Cardiac fibroblast (primary cell): ENCODE measurements at places on chromosomes 1 and 21.
A peak's percentile ranks its signal among the peaks of the same experiment; 100 is the strongest.

- DNase-seq = no peak
These were observed 15.1 kb upstream of the FOXD3 start for GRCh38 chr1:63307196-63307794.

DNA sequence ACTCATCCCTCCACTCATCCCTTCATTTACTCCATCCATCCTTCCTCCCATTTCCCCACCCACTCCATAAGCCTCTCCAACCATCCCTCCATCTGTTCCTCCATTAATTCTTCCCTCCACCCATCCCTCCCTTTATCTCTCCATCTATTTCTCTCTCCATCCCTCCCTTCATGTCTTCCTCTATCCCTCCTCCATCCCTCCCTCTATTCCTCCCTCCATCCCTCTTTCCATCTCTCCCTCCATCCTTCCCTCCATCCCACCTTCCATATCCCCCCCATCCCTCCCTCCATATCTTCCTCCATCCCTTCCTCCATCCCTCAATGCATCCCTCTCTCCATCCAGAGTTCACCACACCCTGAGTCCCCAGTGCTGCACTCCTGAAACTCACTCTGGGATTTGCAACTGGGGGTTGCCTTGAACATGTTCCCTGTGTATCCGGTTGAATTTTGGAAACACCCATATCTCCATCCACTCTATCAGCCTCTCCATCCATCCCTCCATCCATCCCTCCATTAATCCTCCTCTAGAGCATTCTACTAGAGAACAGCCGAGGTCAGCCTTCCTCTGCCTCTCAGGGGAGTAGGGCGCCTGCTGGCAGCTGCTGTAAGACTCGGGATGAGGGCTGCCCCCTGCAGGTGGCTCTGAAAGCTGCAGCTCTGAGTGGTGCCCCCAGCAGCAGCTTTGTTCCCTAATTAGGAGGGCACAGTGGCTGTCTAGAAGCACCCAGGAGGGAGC is 39.4 kb downstream of the ABCG1 start:
- DNase-seq = peak; percentile 73

DNA sequence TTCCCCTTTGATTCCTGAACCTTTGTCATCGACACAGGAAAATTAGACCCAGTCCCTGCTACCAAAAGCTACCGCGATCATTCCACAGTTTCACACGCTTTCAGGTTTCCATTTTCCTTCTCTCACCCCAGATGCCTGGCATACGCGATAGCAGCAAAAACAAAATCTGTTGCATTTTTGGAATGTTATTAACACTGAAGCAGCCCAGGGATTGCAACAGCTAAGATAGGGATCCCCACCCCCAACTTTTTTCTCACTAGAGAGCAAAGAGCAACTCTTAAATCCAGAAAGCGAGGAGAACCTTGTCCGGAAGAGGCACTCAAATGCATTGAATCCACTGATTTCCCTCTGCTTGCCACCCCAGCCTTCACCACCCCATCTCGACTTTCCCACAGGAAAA is 8.9 kb downstream of the OVAAL start:
- DNase-seq = peak; percentile 17

DNA sequence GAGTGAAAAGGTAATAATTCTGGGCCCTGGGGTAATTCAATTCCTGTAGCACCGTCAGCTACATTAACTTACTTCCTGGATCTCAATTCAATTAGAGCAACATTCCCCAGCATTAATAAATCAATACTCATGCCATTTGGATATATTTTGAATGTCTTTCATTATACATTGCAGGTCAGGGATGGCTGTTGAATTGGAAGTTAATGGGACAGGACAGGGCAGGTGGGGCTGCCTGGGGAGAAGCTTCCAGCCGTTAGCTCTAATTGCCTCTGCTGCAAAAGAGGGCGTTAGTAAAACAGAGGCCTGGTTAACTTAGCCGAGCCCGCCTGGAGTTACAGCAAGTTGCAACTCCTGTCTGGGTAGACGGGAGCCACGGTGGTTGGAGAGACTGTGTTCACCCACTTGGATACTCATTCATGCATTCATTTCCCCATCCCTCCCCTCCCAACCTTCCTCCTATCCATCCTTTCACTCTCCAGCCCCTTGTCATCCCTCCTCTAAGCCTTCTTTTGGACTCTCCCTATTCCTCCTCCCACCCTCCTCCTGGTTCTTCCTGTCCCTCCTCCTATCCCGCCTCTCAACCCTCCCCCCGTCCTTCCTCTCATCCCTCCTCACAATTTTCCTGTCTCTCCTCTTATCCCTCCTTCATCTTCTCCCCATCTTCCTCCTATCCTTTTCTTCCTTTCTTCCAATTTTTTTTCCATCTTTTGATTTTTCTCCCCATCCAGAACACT is 137.6 kb upstream of the RUNX3 start:
- no peak for DNase-seq

DNA sequence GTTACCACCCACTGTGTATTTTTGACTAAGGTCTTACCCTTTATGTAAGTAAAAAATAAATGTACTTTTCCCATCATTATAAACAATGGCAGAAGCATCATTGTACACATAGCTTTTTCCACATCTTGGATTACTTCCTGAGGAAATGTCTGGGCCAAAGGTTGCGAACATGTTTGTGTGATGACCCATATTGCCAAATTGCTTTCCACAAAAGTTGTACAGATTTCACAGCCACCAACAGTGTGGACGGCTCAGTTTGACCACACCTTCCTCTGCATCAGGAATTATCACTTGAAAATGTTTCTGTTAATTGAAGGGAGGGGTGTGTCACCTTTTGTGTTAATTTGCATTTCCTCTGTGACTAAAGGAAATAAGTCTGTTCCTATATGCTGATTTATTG is 25.7 kb downstream of the AKNAD1 start:
- peak; percentile 93 for DNase-seq

DNA sequence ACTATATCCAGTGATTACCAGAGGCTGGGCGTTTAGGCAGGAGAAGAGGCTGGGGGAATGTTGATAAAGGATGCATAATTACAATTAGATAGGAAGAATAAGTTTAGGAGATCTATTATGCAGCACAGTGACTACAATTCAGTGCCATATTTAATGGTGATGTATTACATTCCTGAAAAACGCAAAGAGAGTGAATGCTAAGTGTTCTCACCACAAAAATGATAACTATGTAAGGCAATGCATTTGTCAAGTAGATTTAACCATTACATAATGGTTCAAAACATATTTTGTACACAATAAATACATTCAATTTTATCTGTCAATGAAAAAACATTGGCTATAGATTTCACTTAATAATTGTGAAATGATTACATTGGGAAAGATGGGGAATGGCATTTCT is 548.9 kb downstream of the NUF2 start:
- DNase-seq = peak; percentile 24

DNA sequence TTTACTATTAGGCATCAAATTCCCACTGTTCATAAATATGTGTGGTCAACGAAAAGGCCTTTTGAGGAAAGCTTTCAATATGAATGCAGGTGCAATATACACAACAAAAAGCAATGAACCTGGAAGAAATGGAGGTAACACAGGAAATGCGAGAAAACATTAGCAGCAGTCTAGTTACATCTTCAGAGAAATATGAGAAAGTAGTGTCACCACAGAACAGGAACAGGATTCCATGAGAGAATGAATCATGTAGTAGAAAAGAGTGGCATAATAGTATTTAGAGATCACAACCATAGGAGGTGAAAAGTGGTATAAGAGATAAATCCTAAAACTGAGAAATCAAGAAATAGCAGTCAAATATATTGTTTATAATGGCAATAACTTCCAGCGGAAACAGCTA is 103.7 kb downstream of the AK5 start:
- DNase-seq = peak; percentile 25

- no peak for DNase-seq
These were observed 297.6 kb upstream of the VAMP3 start for GRCh38 chr1:7473223-7474142.

DNA sequence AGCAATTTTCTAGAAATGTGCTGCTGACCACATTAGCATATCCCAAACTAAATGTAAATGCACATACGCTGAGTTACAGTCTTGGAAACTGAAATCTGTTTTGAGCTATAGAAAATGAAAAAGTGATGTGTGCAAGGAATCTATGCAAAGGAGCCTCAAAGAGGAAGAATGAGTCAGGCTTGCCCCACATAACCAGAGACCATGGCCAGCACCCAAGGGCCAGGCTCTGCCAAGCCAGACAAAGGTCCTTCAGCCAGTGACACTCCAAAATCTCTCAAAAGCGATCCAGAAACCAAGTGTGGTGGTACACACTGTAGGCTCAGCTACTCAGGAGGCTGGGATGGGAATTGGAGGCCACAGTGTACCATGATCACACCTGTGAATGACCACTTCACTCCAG is 195.2 kb downstream of the TOMM20 start:
- DNase-seq = peak; percentile 72

GRCh38 chr1:24966121-24966723 is 36.1 kb upstream of the RUNX3 start:
- DNase-seq = no peak

DNA sequence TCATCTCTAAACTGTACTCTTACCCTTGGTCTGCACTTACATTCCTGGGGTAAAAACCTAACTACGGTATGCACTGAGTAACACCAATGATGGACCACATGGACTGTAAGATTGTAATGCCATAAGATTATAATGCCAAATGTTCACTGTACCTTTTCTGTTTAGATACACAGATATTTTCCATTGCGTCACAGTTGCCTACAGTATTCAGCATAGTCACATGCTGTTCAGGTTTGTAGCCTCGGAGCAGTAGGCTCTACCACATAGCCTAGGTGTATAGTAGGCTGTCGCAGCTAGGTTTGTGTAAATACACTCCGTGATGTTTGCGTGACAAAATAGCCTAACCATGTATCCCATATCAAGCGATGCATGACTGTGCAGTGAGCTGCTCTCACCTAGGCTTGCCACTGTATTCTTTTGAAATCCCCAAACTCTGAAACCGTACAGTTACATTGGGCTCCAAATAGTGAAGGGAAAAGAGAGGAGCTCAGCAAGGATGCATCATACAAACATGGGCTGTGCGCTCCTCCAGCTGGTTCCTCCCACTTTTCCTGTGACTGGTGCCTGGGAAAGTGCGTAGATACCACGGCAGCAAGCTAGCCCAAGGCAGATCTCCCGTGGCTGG is 35.2 kb downstream of the CFAP57 start:
- peak; percentile 51 for DNase-seq

DNA sequence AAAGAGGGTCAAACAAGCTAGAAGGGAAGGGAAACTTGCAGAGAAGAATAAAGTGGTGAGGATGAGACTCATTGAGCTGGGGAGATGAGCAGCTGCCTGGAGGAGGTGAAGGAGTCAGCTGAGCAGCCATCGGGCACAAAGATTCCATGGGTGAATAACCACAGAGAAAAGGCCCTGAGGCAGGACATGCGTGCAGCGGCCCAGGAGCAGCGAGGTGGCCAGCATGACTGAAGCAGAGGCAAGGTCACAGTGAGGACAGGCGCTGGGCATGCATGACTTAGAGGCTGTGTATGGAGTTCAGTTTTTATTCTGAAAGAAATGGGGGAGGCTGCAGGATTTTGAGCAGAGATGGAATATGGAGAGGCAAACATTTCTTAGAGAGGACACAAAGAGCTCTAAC is 24.9 kb downstream of the OLFML2B start:
- no peak for DNase-seq

- no peak for DNase-seq
These were observed 19.6 kb upstream of the SLC26A9 start for GRCh38 chr1:205962821-205963221.

GRCh38 chr1:38475624-38476005 is 384.0 kb downstream of the RRAGC start:
- no peak for DNase-seq

DNA sequence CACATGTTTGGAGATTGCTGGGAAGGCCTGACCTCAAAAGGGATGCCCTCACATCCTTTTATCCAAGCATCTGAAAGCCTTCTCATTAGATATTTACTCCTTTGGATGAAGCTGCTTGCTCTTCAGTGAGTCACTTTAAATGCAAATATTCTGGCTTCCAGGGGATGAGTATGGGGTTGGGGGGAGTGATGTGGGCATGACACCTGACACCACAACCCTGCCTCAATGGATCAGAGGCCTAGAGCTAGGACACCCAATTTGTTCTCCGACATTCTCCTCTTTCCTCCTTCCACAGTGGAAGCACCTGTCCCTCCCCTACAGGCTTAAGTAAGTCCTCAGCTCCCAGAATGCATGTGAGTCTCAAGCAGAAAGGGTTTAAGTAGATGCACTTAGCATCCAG is 238.3 kb downstream of the OMA1 start:
- no peak for DNase-seq

DNA sequence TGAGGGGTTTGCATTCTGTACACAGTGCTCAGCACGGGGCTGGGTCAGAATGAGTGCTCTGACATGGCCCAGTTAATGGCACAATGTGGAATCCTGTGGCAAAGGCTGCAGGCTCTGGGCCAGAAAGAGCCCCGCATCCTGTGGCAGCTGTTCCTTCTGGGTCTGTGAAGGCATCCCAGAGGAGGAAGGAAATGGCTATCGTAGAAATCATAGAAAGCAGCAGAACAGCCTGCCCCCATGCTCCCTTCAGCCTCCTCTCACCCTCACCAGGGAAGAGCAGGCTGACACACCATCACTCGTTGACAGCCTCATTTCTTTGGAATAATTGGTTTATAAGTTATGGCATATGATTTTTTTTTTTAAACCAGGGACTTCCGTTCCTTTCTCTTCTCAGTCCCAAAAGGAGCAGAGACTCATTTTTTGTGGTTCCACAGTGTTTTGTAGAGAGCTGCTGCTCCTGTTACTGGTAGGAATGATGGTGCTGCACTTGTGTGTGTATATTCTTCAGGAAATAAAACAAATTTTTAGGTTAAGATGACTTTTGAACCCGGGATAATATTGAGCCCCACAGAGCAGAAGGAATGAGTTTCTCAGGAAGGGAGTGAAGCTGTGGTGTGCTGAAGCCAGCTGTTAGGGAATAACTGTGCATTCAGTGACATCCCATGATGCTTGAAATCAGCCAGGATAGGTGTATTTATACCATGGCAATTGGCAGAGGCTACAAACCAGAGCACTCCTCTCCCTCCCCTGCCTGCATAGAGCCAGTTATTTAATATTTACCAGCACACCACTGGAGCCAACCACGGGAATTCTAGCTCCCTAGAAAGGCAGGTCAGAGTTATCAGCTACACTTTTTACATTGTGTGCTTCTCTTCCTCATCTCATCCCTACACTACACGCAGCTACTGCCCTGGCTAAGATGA is 32.0 kb downstream of the PLXNA2 start:
- DNase-seq = no peak

- peak; percentile 36 for DNase-seq
These were observed 12.3 kb downstream of the SERTAD4 start for GRCh38 chr1:210244746-210245367.

- DNase-seq = peak; percentile 43
These were observed 34.4 kb downstream of the TMCC2 start for GRCh38 chr1:205261946-205262691.

- no peak for DNase-seq
These were observed 7.3 kb downstream of the TSHB start for GRCh38 chr1:115036814-115037507.

GRCh38 chr1:200487650-200488049 is 77.8 kb upstream of the ZNF281 start:
- no peak for DNase-seq
